ENCODE measurements at places on chromosomes 6 and 20.

DNA sequence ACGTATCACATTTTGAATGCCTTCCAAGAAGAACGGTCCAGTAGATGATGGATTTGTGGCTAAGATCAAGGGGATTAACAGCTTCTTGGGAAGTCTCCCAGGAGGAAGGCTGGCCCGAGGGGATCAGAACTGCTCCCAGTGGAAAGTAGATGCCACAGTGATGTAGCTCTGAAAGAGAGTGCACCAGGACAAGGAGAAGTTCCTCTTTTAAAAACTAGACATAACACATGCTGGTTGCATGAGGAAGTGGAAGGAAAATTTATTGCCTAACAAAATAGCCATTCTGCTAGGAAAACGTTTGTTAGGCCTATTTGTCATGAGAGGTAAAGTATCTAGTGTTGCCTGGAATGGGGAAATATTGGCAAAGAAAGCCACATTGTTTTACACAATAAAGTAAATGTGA lies 87.8 kb downstream of the CDH26 start:
- no peak for DNase-seq

GRCh38 chr6:35052694-35053565 lies 88.2 kb downstream of the TCP11 start:
- no peak for DNase-seq

DNA sequence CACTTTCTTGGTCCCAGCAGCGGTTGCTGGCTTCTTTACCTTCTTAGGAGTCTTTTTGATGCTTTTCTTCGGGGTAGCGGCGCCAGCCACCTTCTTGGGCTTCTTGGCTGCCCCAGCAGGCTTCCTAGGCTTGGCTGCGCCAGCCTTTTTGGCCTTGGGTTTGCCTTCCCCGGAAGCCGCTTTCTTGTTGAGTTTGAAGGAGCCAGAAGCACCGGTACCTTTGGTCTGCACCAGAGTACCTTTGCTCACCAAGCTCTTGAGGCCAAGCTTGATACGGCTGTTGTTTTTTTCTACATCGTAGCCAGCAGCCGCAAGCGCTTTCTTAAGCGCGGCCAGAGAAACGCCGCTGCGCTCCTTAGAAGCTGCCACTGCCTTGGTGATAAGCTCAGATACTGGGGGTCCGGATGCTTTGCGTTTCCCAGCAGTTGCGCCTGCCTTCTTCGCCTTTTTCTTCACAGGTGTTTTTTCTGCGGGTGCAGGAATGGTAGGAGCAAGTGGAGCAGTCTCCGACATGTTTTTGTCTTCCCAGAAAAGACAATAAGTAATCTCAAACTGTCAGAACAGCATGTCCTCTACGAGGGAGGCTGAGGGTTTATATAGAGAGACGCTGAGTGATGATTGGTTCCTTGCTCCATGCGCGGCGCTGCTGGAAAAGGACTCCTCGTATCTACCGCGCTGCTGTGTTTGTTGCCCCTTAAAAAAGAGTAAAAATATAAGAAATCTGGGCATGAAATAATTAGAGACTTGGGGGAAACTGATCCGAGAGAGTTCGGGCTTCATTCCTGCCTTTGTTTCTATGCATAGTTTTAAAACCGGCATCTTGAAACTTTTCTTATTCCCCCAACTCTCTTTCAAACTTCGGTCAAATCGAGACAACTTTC lies 130.3 kb upstream of the BTN3A2 start:
- DNase-seq, result no peak

DNA sequence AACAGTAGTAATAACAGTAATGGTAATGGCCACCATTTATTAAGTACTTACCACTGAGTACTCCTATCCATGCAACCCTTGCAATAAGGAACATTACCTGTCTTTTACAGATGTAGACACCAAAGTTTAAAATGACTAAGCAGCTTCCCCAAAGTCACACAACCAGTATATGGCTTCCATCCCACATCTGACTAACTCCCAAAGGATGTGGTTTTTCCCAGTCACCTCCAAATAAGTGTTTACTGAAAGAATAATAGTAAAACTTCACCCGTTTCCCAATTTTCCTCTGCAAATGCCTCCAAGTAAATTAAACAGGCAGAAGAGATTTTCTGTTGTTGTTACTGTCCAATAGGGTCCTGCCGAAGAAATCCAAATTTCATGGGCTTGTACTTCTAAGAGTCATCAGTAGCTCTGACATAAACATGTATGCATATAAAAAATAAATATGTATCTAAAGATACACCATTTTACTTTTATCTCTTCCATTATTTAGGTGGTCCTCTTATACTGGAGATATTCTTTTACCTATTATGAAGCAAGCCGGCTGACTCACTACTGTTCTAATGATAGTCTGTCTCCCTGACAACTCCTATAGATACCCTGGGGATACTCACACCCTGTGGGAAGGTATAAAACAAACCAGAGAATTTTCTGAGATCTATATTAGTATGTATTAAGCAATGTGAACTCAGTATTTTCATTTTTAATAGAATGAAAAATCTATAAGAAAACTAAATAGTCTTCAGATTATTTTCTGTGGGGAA lies 77.9 kb upstream of the ID4 start:
- DNase-seq, result peak; percentile 49

- no peak for DNase-seq
These were observed 115.5 kb downstream of the ADGRG6 start for GRCh38 chr6:142417331-142417750.

- no peak for DNase-seq
These were observed 616.5 kb upstream of the CITED2 start for GRCh38 chr6:139990856-139991465.

DNA sequence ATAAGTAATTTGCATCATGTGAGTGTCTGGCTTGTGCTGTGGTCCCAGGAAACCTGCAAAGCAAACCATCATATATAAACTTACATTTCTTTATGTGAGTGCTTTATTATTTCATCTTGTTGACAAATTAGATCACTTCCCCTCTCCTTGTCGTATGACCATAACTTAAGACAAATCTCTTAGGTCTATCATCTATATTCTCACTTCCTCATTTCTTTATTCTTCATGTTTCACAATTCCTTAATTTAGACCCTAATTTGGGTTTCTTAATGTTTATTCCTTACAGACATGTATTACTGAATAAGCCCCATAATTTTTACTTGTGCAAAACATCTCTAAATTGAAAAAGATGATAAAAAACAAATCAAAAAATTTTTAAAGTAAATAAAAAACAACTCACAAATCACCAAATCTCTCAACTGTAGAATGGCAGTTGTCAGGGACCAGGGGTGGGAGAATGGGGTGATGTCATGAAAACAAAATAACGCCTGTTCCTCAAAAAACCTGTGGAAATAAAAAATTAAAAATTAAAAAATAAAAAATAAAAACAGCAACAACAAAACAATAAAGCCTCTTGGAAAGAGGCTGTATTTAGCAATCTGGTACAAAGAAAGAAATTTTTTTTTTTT lies 49.5 kb upstream of the FBXO30 start:
- no peak for DNase-seq

GRCh38 chr6:42715871-42716270 lies 6.5 kb downstream of the PRPH2 start:
- no peak for DNase-seq

GRCh38 chr20:5003626-5004025 lies 2.3 kb upstream of the SLC23A2 start:
- no peak for DNase-seq

DNA sequence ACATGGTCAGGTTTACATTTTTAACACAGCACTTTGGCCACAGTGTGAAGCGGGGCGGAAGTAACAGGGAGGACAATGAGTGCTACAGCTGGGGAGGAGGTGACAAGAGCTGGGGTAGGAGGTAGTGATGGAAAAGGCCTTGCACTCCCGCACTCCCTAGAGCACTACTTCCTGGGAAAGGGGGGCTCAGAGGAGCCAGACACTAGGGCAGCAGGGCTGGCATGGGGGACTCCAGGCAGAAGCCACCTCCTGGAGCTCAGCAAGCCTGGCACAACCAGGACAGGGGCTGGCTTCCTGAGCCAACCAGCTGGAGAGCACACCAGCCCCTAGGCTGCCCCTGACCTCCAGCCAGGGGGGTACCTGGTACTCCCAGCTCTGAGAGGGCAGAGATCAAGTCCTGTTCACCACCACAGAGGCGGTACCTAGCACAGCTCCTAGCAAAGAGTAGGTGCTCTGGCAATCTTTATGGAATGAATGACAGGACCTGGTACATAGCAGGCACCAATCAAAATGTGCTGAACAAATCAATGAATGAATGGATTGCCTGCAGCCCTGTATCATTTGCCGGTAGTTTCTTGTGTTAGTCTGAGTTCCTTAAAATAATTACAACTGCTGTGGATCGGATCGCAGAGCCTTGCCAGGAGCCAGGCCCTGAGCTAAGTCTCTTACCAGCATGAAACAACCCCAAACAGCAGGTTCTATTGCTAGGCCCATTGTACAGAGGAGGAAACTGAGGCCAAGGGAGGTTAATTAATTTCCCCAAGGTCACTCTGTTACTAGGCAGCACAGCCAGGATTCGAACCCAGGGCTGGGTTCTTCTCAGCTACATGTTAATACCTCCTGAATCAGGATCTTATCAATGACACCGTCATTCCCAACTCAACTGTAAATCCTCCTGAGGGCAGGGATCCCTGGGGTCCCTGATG lies 15.5 kb downstream of the NOL4L start:
- DNase-seq, result no peak
